ENCODE measurements at places on chromosomes 2 and 18.

DNA sequence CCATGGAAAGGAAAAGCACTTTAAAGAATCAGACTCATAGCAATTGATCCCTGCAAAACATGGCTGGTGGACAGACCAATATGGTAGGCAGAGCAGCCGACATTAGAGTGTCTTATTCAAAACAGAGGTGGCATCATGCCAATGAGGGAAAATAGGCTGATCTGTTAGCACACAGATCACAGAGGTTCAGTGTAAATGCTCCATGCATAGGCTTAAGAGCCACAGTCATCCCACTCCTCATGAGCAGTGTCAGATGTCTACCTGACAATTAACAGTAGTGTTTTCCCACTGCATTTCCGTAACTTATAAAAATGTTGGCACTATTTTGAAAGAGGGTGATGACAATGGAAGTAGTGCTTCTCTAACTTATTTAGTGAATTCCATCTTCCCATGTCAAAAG is 86.7 kb downstream of the SPATS2L start:
- DNase-seq, result no peak

DNA sequence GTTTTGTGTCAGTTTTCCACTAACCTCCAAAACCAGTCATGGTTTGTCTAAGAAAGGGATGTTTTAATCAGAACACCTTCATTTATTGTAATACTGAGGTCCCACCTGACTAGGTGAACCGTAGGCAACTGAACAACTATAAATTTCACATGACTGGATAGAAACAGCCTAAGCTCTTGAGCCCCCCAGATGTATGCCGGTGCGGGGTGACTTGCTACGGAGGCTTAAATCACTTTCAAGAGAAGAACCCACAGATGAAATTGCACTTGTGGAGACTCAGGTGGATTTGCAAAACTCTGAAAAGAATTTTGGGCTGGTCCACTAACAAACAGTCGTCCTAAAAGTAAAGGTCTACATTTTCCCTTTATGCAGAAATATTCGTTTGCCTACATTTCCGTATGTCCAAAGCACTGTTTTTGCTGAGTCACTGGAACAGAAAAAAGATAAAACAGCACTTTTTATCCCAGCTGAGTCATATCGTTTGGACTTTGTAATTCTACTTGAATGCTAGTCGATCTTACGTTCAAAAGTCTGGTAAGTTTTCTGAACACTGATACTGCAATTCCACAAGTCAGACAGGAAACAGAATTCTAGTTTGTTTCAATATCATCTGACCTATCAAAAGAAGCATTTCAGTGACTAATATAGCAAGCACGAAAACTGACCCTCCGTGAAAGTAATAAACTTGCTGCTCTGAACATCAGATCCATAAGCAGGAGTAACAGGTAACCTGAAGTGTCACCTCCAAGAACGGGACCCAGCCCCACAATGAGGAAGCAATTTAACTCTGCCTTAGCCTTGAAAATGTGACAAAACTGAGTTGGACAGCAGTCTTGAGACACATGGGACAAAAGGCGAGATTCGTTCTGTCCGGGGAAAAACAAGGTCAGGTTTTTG is 18.1 kb downstream of the ZNF516 start:
- no peak for DNase-seq

- no peak for DNase-seq
Observed at GRCh38 chr2:166314022-166314759, 61.6 kb downstream of the SCN9A start.

GRCh38 chr2:161946489-161947107 is 127.4 kb downstream of the DPP4 start:
- DNase-seq, result no peak

DNA sequence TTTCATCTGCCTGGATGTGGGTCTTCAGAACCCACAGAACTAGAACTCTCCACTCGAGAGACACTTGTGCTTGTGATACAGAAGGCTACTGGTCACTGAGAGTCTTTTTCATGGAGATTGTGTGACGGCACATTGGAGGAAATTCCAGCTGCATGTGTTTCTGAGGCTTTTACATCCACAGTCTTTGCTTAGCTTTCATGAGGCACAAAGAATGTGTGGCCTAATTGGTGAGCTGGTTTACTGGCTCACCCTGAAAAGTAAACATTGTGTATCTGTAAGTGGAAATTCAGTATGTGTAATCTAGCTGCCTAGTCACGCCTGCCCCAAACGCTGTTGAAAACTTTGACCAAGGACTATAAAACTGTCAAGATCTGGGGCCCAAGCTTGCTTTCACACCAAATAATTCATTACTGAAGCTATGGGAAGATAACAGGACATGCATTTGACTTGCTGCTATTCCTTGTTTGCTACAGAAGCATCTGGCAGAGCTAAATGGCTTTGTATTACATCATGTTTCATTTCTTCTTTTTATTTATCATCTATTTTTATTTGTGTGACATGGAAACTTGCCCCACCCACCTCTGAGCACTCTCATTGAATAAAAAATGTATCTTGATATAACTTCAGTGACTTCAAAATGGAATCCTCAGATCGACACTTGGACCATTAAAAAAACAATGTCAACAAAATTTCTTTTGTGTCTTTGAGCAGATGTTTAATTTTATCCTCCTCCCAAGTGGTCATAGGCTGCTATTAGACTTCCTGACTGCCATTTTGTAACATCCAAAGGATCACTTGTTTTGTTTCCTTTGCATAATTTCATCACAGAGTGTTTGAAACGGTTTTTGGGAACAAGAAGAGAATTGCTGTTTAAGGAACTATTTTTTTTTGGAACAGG is 80.2 kb downstream of the EFEMP1 start:
- DNase-seq, result no peak

GRCh38 chr18:48931680-48932461 is 18.9 kb downstream of the SMAD7 start:
- no peak for DNase-seq

GRCh38 chr2:20676353-20677215 is 9.6 kb downstream of the GDF7 start:
- DNase-seq, result no peak

DNA sequence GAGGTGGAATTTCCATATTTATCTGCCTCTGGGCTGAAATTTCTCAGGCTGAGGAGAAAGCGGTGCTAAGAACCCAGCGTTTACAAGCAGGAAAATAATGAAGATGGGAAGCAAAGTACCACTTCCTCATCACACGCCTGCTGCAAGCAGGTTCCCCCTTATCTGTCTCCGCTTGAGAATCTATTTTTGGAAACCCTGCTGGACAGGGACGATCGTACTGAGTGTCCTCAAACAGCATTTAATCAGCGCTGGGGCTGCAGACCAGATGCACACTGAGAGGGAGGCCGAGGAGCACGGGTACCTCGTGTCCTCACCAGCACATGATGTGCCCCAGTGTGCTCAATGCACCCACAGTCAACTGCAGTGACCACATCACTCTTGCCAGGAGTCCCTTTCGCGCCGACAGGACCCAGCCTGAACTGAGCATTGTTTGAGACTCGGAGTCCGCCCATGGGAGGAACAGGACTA is 160.4 kb downstream of the HDAC4 start:
- no peak for DNase-seq

- no peak for DNase-seq
Observed at GRCh38 chr2:235398321-235398720, 95.5 kb upstream of the AGAP1 start.

DNA sequence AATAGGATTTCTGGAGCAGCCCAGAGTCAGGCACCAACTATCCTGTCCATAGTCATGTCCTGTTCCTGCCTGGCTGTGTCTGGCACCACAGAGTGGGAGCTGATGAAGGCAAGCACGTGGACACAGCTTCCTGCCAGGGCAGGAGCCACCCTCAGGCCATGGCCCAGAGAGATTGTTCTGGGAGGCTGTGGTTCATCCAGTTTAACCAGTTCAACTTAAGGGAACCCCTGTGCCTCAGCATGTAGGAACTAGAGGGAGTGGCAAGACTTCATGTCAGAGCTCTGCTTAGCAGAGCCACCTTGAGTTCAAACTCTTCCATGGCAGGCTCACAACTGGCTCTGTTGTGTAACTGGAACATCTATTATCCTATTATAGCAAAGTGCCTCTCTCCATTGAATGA is 73.2 kb upstream of the NCKAP5 start:
- DNase-seq, result no peak

- DNase-seq, result no peak
Observed at GRCh38 chr2:121722479-121722878, 14.2 kb downstream of the NIFK start.

All from stimulated activated CD8-positive, alpha-beta memory T cell treated with anti-CD3 and anti-CD28 coated beads, Interleukin-15, amount 100 ng/mL, for 24 hours (primary cell).